ENCODE measurements at places on chromosomes 13 and 19. TPM values are rescaled to one million over a fixed set of nuclear protein-coding genes. Genes with fewer than 3 reads are reported as not detected.
A peak's percentile ranks its signal among the peaks of the same experiment; 100 is the strongest.

GRCh38 chr13:64505336-64505910, 2724.7 kb downstream of the PCDH9 start:
- DNase-seq, result no peak

GRCh38 chr19:5479958-5480357, 24.7 kb downstream of the ZNRF4 start:
- no peak for DNase-seq

DNA sequence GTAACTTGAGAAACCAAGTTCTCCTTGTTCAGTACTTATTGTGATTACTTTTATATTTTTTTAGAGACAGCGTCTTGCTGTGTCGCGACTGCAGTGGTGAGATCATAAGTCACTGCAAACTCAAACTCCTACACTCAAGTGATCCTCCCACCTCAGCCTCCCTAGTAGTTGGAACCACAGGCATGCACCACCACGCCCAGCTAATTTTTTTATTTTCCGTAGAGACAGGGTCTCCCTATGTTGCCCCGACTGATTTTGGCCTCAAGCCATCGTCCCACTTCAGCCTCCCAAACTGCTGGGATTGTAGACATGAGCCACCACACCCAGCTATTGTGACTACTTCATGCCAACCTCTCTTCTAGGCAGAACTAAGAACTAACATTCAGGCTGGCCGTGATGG, 8.3 kb downstream of the C19orf53 start:
- no peak for DNase-seq

DNA sequence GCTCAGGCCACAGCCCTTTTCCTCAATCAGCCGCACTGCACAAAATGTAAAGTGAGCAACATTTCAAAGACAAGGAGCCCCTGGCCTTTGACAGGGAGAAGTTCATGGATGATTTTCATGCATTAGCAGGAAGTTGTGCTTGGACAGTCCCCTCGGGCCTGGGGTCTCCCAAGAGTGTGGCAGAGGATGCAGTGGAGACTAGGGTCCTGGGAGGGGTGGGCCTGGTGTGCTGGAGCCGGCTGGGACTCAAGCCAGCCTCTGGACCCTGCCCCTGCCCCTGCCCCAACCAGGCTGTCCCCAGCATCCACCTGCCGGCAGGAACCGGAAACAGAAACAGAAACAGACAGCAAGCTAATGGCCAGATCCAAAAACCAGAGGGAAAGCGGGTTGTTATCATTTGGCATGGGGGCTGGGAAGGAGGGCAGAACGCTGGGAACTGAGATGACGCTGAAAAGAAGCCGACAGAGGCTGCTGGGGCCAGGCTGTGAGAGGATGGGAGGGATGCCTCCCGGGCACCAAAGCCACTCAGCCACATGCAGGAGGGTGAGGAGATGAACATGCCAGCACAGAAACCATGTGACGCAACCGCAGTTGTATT, 2.3 kb downstream of the GAS6 start:
- DNase-seq, result peak; percentile 74

- DNase-seq, result no peak
Measured at GRCh38 chr19:34832581-34833112, 59.6 kb upstream of the ZNF599 start.

DNA sequence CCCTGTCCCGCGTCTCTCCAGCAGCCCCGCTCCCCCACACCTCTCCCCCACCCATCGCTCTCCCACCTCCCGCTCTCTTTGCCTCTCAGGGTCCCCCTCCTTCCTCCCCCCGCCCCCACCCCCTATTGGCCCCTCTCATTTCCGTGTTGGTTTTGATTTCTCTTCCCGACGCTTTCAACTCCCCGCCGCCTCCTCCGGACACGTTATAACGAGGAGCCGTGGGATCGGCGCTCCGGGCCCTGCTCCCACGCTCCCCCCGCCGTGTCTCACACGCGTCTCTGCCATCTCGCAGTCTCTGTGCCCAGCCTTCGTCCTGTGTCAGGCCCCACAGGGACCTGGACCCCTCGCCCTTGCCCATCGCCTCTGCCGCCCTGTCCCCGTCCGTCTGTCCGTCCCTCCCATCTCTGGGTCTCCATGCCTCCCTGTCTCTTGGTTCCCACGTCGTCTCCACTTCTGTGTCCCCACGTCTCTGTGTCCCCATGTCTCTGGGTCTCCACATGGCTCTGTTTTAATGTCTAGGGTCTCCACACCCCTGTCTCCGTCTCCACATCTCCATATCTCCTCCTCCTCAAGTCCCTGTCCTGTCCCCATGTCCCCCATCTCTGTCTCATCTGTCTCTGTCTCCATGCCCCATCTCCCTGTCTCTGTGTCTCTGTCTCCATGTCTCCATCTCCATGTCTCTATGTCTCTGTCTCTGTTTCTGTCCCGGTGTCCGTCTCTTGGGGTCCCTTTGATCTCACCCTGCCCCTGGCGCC, 13.1 kb downstream of the ERFL start:
- DNase-seq, result no peak

GRCh38 chr19:4707956-4708650, 15.5 kb downstream of the DPP9 start:
- no peak for DNase-seq

- DNase-seq, result no peak
Measured at GRCh38 chr19:18737337-18737953, 53.7 kb downstream of the COMP start.

DNA sequence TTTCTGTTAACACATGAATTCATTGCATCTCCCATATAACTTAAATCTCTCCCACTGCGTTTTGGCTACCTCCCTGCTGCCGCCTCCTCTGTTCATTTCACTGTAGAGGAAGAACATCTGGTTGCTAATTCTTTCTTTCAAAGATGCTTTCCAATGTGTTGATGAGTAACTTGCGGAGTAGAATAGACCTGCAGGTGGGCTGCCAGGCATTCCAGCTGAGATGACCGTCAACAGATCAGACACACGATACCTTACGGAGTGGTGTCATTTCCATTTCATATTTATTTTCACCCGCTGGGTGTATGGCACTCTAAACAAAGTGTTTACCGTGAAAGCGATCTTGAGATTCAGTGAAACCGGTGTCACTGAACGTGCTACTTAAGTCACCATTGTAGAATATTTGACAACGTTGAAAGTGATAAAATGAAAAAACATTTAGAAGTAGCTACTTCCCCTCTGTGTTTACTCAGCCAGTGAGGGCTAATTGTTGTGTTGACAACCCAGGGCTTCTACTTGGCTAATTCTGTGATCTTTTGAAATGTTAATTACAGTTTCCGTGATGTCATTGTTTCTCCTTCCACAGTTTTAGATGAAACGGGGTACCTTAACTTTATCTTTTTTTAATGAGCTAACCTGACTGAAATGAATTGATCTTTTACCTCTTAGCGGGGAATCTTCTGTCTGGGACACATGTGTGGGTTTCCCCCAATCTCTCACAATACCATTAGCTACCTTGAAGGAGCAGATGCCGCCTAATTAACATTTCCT, 228.5 kb upstream of the ARGLU1 start:
- DNase-seq, result no peak

The ZNF730 gene
- total RNA-seq, result 0.57 TPM

The DOCK6 gene
- 50.5 TPM for total RNA-seq

The FXYD7 gene
- total RNA-seq, result not detected

The SLC25A41 gene
- 0.83 TPM for total RNA-seq

The CFAP97D2 gene
- not detected for total RNA-seq

The STK11 gene
- total RNA-seq, result 49.7 TPM

The PNMA8B gene
- total RNA-seq, result 0.75 TPM

The VSTM1 gene
- not detected for total RNA-seq

Measured in cardiac septum (tissue), 1 donor.